Osteoblast (primary cell): ENCODE measurements at places on chromosomes 1 and 21.
A peak's percentile ranks its signal among the peaks of the same experiment; 100 is the strongest.

DNA sequence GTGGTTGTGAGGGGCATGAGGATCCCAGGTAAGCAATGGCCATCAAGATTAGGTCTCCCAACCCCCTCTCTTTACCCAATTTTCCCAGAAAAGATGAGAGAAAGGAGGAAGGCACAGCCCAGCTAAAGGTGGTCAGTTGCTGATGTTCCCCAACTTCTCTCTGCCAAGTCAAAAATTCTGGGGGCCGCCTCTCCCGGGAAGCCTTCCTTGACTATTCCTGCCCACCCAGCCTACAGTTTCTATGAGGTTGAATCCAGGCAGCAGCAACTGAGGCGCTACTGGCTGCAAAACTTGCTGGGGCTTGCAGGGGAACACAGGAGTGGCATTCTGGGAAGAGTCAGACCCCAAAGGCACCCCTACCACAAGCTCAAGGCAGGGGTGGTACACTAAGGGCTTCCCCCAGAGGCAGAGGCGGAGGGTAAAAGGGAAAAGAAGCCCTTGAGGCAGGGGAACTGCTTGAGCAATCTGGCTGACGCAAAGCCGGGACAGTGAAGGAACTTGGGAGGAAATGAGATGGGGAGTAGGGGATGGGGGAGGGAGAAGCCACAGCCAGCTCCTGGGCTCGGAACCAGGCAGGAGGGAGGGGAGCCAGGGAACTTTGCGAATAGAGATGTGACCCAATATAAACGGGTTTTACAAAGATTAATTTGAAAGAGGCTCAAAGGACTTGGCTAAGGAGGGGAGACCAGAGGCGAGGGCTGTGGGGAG, 31.2 kb downstream of the SDC3 start:
- peak; percentile 92 for DNase-seq

DNA sequence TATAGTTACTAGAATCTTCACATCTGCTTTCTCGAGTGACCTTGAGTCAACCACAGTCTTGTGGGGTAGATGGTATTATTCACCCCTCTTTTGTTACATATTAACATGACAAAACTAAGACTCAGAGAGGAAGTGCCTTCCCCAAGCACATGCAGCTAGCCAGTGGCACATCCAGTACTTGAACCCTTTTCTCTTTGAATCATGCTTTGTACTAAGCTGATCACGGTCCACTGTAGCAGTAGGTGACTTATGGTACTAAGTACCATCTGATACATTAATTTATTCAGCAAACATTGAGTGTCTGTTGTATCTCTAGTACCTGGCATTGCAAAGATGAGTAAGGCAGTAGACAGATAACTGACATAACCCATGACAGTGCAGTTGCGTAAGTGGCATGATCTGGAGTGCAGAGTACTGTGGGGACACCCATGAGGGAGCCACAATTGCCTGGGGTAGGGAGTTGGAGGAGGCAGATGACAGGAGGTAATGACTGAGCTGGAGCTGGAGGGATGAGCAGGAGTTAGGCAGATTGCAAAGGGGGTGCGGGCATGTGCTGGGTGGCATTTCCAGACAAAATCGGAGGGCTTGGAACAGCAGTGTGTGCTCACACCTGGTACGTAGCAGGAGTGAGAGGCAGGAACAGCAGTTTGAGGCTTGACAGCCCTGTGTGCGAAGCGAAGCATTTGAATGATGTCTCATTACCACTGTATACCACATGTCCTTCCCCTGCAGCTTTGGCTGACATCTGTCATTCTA, 29.8 kb downstream of the UCK2 start:
- peak; percentile 87 for DNase-seq

DNA sequence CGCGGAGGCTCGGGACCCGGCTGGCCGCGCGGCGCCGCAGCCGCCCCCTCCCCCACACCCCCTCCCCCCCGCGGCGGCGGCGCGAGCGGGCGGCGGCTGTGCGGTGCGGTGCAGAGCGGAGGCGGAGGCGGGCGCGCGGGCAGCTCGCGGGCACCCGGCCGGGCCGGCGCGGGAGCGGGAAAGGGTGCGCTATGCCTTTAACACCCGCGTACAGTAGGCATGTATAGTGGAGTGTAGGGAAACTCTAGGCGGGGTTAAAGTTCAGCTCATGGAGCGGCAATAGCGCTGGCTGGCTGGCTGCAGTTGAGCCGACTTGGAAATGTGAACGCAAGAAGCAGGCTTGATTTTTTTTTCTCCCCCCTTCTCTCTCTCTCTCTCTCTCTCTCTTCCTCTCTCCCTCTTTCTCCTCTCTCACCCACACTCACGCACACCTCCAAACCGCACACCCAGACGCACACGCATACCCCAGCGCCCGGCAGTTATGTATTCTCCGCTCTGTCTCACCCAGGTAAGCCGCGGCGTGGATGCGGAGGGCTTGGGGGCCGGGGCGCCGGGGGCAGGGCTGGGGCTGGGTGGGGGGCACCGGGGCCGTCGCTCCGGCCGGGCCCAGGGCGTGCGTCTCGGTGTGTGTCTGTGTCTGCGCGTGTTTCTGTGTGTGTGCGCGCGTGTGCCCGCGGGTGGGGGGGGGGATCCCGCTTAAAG, at the start of gene NFIA:
Gene NFIA (plus strand): TSS at position 251 of the 702 bp plus-strand sequence.
- peak; percentile 96 for DNase-seq

DNA sequence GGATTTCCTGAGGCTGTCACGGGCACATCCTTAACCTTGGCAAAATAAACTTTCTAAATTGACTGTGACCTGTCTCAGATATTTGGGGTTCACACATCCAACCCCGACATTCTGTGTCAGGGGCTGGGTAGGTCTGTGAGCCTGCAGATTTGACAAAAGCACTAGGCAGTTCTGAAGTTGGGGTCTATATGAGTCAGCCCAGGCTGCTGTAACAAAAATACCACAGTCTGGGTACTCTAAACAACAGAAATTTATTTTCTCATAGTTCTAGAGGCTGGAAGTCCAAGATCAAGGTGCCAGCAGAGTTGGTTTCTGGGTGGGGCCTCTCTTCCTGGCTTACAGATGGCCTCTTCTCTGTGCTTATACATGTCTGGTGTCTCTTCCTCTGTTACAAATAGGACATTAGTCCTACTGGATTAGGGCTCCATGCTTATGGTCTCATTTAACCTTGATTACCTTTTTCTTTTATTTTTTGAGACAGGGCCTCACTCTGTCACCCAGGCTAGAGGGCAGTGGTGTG, 3.0 kb upstream of the CPLANE2 start:
- no peak for DNase-seq

DNA sequence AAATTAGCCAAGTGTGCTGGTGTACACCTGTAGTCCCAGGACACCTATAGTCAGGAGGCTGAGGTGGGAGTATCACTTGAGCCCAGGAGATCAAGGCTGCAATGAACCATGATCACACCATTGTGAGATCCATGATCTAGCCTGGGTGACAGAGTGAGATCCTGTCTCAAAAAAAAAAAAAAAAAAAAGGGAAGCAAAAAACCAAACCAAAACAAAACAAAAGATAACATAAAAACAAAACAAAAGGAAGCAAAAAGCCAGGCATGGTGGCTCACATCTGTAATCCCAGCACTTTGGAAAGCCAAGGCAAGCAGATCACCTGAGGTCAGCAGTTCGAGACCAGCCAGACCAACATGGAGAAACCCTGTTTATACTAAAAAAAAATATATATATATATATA, 9.4 kb upstream of the AKR1A1 start:
- no peak for DNase-seq

GRCh38 chr1:204036882-204037655, 35.8 kb upstream of the SOX13 start:
- DNase-seq, result no peak

- peak; percentile 84 for DNase-seq
Measured at GRCh38 chr1:28129150-28129549, 40.7 kb upstream of the EYA3 start.

GRCh38 chr1:66247415-66248208, 286.3 kb upstream of the SGIP1 start:
- DNase-seq, result no peak
